ENCODE measurements at places on chromosomes 7 and 10. TPM values are rescaled to one million over a fixed set of nuclear protein-coding genes. Genes with fewer than 3 reads are reported as not detected.

- H3K4me1 ChIP-seq, result peaks cover 77% of the 10 kb centered on the region
- no peaks in the 10 kb centered on the region for H3K27me3 ChIP-seq
- DNase-seq, result no peak
- peak overlapping the region; percentile 50 for H3K27ac ChIP-seq
- H3K4me3 ChIP-seq, result no peak overlapping the region
Measured at GRCh38 chr7:130882396-130882795, 148.4 kb upstream of the KLF14 start.

DNA sequence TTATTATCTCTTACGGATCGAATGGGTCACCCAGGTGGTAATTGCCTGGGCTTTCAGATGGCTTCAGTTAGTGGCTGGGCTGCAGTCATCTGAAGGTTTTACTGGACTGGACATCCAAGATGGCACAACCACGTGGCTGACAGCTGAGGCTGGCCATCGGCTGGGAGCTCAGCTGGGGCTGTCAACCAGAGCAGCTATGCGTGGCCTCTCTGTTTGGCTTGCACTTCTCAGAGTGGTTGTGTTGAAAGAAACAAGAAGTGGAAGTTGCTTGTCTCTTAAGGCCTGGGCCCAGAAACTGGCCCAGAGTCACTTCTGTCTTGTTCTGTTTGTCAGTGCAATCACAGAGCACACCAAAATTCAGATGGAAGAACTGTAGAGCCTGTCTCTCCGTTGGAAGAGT lies 5.7 kb upstream of the GDI2 start:
- H3K27ac ChIP-seq, result no peak overlapping the region
- no peaks in the 10 kb centered on the region for H3K27me3 ChIP-seq
- no peak for DNase-seq
- peaks cover 14% of the 10 kb centered on the region for H3K4me1 ChIP-seq
- no peaks in the 10 kb centered on the region for H3K36me3 ChIP-seq

DNA sequence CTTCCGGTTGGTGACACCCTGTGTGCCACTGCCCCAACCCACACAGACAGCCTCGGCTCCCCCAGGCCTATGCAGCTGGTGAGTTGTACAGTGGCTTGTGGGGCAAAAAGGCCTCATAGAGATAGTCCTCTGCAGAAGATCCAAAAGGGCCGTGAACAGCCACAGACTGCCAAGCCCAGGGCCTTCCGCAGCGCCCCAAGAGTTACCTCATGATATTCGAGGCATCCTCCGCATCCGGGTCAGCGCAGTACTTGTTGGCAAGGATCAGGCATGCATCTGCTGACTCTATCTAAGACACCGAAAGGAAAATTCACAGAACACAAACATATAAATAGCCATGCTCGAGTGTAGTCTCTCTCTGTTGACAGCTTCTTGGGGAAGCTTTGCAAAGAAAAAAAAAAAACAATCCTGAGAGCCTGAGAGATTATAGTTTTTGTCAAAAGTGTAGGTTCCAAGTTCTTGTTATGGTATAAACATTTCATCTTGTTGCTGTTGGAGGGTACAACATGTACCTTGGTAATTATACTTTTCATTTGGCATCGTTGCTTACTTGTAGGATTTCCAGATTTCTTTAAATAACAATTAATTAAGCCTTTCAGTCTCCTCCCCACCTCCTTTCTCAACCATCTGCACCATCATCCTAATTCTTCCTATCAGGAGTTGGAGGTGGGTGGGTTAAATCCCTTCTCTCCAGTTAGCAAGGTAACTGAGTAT lies 553.0 kb downstream of the KCNMA1 start:
- H3K4me3 ChIP-seq, result no peak overlapping the region
- no peaks in the 10 kb centered on the region for H3K27me3 ChIP-seq
- no peak for DNase-seq
- H3K36me3 ChIP-seq, result peaks cover 18% of the 10 kb centered on the region
- H3K27ac ChIP-seq, result no peak overlapping the region

DNA sequence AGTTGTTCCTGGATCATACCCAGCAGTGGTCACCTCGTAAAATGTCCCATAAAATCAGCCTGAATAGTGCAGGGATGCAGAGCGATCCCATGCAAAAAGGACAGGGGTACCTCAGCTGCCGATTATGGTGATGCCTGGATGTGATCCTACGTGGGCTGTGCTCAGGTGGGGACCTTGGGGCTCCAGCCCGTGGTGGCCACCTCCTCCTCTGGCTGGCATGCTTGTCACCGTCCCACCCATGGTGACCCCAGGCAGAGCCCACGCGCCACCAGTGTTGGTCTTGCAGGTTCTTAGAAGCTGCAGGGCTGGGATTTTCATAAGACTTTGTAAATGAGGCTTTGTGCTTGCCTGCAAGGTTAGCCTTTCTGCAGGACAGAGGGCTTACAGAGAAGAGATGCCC lies 97.2 kb downstream of the GLRX3 start:
- H3K36me3 ChIP-seq, result no peaks in the 10 kb centered on the region
- no peaks in the 10 kb centered on the region for H3K27me3 ChIP-seq
- H3K4me3 ChIP-seq, result no peak overlapping the region
- peak; percentile 17 for DNase-seq
- no peak overlapping the region for H3K27ac ChIP-seq
- no peaks in the 10 kb centered on the region for H3K4me1 ChIP-seq

DNA sequence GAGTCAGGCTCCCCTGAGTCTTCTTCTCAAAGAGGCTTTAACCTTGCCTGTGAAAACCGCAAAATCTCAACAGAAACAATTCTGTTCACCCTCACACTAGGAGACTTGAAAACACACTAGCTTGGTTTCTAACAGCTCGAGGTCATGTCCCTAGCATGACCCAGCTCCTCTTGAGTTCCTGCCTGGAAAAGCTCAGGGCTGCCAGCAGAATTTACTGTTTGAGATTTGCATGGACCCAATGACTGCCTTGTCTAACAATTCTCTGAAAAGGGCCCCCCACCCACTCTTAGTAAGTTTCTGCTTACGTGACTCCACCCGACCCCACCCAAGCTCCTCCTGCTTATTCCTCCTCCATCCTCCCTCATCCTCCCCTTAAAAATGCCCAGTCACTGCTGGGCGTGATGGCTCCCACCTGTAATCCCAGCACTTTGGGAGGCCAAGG lies 85.1 kb upstream of the KMT2C start:
- H3K27me3 ChIP-seq, result no peaks in the 10 kb centered on the region
- no peak for DNase-seq
- H3K27ac ChIP-seq, result no peak overlapping the region

GRCh38 chr10:59177031-59177797 lies 771 bp downstream of the PHYHIPL start:
- peaks cover 50% of the 10 kb centered on the region for H3K27me3 ChIP-seq
- H3K4me3 ChIP-seq, result peak overlapping the region; percentile 36
- no peaks in the 10 kb centered on the region for H3K36me3 ChIP-seq
- DNase-seq, result no peak
- H3K4me1 ChIP-seq, result peaks cover 20% of the 10 kb centered on the region

DNA sequence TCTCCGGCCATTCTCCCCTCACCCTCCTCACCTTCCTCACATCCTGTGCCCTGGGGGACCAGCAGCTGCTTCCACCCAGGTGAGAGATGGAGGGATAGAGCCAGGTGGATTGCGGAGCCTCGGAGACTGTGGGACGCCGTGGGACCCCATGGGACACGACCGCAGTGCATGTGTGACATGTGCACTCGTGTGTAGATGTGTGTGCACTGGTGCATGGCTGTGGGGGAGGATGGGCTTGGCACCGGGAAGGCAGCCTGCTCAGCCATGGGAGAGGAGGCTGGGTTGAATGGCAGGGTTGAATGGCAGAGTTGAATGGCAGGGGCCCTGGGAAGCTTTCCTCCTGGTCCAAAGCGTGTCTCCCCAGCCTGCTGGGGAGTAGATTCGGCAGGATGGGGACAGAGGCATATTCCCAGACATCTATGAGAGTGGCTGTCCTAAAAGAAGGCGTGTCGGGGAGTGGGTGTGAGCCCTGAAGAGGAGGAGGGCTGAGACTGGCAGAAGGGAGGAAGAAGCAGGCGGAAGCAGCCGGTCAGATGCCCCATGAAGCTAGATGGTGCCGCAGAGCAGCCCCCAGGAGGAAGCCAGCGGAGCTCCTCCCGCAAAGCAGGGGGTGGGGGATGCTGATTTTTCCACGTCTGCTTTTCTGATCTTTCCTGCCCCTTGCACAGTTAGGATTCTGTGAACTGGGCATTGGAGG lies 815 bp downstream of the GIMAP8 start:
- H3K36me3 ChIP-seq, result peaks cover 5% of the 10 kb centered on the region
- no peak for DNase-seq
- peak overlapping the region; percentile 50 for H3K4me3 ChIP-seq
- peaks cover 22% of the 10 kb centered on the region for H3K4me1 ChIP-seq

DNA sequence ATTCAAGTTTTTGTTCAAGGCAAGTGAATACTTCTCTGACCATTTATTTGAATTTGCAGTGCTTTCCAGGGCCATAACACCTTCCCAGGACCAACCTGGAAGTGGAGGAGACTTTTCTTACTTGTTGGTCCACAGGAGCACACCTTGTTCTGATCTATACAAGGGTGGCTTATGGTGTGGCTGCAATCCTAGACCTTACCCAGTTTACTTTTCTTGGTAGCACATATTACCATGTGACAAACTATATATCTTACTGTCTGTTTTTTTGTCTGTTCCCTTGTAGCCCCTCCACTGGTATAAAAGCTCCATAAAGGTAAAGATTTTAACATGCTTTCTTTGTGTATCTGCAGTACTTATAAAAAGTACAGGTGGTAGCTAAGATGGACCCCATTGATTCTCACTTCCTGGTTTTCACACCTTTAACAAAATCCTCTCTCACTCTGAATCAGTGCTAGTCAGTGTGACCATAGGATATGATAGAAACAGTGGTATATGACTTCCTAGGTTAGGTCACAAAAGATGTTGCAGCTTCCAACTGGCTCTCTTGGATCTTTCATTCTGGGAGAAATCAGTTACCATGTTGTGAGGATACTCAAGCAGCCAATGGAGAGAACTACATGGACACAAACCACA lies 5.6 kb upstream of the ASB4 start:
- peaks cover 4% of the 10 kb centered on the region for H3K27me3 ChIP-seq
- H3K27ac ChIP-seq, result no peak overlapping the region
- no peak for DNase-seq
- H3K36me3 ChIP-seq, result no peaks in the 10 kb centered on the region
- H3K4me1 ChIP-seq, result peaks cover 10% of the 10 kb centered on the region
- H3K4me3 ChIP-seq, result no peak overlapping the region

DNA sequence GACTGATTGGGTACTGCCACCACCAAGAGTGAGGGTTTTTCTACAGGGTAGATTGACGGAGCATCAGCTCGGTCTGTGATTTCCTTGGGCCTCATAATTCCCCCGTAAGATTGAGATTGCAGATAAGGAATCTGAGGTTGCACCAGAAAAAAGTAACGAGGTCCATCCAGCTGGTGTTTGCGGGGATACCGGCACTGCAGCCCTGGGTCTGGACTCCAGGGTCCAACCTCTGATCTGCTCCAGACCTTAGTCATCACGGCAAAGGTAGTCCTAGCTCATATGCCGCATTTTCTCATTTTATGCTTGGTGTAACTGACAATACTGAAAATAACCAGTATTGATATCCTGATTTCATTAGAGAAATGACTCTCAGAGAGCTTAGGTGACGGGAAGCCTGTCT lies 3.9 kb downstream of the CARD11 start:
- H3K4me3 ChIP-seq, result no peak overlapping the region
- no peak overlapping the region for H3K27ac ChIP-seq
- no peaks in the 10 kb centered on the region for H3K36me3 ChIP-seq
- DNase-seq, result no peak
- peaks cover 17% of the 10 kb centered on the region for H3K27me3 ChIP-seq
- no peaks in the 10 kb centered on the region for H3K4me1 ChIP-seq

DNA sequence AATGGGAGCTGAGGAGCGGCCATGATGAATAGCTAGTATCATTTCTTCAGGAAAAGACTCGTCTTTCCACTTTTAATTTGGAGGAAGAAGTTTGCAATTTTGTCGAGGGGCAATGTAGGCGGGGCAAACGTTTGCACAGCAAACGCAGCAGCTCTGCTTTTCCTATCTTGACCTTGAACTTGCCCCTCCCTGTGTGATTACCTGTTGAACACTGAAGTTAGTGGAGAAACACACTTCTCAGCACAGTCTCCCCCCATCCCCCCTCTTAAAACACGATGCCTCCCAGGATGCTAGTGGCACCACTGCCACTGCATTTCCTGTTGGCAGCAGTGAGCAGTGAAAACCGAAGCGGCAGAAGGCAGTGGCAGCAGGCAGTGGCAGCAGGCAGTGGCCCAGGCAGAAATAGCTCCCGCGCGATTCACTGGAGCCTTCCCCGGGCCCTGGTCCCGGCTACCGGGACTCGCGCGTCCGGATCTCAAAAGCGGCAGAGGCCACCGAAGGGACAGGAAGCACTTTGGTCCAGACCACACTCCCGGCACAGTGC lies at the start of gene EPDR1:
TSS of gene EPDR1 (plus strand) at position 336 of the 544 bp plus-strand sequence. CDS start 300 bp downstream, outside the sequence.
- DNase-seq, result no peak
- peak within 1 kb of the TSS; percentile 70 for H3K27ac ChIP-seq
- H3K4me3 ChIP-seq, result peak within 1 kb of the TSS; percentile 62
- H3K4me1 ChIP-seq, result no peaks in the 10 kb centered on the region
- H3K36me3 ChIP-seq, result no peaks in the 10 kb centered on the region
- H3K27me3 ChIP-seq, result peaks cover 21% of the 10 kb centered on the region

DNA sequence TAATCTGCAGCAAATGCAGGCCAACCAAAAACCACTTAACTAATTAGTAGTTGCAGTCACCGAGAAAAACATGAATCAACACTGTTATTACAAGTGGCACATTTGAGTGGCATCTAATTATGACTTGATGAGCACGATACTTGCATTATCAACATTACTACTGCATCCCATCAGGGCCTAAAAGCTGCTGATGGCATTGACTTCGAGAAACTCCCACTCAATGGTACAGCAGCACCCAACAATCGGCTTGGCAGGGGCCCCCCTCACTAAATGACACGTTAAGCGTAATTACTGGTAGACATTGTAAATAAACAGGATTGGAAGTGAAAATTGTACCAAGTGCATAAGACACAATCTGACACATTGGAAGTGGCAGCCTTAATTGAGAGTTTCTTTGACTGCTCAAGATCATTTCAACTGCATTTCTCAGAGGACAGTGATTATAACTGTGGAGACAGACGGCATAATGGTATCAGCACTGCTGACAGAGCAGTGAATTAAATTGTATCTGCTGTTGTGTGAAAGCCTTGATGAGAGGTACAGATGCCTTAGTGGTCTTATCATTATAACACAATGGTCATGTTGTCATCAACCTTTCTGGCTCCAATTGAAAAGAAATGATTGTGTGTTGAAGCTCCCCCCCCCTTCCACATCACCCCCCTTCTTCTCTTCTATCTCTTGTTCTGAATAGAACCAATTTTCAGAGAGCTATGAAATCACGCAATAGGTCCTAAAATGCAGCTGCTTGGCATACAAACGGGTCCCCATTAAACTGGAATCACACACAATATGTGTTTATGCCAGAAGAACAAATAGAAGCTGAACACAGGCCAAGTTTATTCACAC lies 43.4 kb downstream of the SHTN1 start:
- peaks cover 20% of the 10 kb centered on the region for H3K36me3 ChIP-seq
- no peak for DNase-seq
- no peaks in the 10 kb centered on the region for H3K27me3 ChIP-seq
- H3K27ac ChIP-seq, result no peak overlapping the region
- H3K4me3 ChIP-seq, result no peak overlapping the region

PNLIPRP3 gene
- total RNA-seq, result not detected

CTAGE4 gene
- 13.8 TPM for total RNA-seq

FAM241B gene
- 0.58 TPM for total RNA-seq

LIPK gene
- not detected for total RNA-seq

CACNA2D1 gene
- total RNA-seq, result 40.9 TPM

ICA1 gene
- 59.1 TPM for total RNA-seq

CPED1 gene
- 23.5 TPM for total RNA-seq

AFAP1L2 gene
- 25.0 TPM for total RNA-seq

MNX1 gene
- 80.2 TPM for total RNA-seq

CDHR1 gene
- not detected for total RNA-seq

C7orf25 gene
- total RNA-seq, result not detected

COL13A1 gene
- 8.8 TPM for total RNA-seq

GJD4 gene
- not detected for total RNA-seq

PLEKHS1 gene
- total RNA-seq, result not detected
